ENCODE measurements at places on chromosomes 12 and 14. TPM values are rescaled to one million over a fixed set of nuclear protein-coding genes. Genes with fewer than 3 reads are reported as not detected.

The RIPK3 gene
- 2.9 TPM for total RNA-seq

The PTGDR gene
- total RNA-seq, result 0.89 TPM

The CLEC6A gene
- not detected for total RNA-seq

The HOXC13 gene
- not detected for total RNA-seq

DNA sequence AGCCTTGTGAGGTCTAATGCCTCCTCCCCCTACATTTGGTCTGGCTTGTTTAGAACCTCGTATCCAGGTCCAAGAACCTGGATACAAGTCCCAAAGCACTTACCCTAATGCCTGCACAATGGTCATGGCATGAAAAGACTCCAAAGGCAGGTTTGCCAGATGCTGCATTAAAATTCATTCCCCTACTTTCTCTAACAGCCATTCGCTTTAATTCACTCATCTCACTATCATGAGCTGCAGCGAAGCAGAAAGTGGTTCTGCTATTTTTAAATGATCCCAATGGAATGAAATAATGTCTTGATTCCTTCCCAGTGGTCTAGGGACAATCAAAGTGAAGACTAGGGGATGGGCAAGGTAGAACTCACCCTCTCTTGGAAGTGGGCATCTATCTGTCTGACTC is 72.5 kb upstream of the MAX start:
- DNase-seq, result no peak

DNA sequence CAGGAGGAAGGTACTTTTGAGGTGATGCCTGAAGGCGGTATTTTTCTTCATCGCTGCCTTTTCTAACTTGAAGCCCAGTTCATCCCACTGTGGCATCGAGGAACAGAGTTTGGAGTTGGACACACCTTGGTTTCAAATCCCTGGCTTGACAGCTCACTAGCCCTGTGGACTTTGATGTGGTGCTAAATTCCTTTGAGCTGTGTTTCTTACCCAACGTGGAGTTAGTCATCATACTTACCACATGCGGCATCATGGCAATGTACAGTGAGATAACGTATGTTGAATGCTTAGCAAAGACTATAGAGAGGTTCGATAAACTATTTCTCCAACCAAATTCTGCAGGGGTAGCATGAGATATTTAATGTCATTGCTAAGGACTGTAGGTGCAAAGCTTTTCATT is 3.4 kb downstream of the PLEKHG3 start:
- DNase-seq, result no peak

- DNase-seq, result no peak
Measured at GRCh38 chr12:88417531-88417930, 162.7 kb downstream of the KITLG start.
